Amniotic stem cell (primary cell): ENCODE measurements at places on chromosomes 5 and 9.

GRCh38 chr9:122468735-122469134, 9.0 kb downstream of the OR1J1 start:
- DNase-seq = peak; percentile 4

- DNase-seq = no peak
Measured at GRCh38 chr5:100641833-100642232, 106.7 kb downstream of the FAM174A start.

DNA sequence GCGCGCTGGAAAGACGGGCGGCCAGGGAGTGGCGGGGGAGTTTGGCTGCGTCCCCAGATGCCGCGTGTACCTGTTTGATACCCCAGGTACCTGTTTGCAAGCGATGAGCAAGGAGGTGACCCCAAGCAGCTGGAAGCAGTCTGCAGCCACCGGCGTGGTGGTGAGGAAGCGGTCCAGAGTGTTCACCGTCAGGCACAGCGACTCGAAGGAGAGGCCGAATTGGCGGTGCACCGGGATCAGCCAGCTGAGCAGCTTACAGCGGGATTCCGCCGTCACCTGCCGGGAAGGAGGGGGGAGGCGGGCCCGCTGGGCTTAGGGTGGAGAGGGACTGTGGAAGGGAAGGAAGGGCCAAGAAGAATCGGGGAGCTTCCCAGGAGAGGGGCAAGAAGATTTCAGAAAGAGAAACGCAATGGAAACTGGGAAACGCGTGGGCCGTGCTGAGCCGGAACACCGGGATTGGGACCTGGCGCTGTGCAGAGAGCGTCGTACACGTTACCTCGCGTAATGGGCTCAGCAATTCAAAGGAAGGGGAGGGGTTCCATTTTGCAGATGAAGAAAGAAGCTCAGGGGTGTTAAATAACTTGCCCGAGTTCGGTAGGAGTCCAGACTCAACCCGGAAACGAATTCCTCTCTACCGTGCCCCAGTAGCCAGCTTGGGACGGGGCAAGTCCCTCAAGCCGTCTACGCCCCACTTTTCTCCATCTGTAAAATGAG, 980 bp downstream of the CCNO start:
- DNase-seq = no peak

- DNase-seq = no peak
Measured at GRCh38 chr5:652023-652515, 39.9 kb downstream of the CEP72 start.

DNA sequence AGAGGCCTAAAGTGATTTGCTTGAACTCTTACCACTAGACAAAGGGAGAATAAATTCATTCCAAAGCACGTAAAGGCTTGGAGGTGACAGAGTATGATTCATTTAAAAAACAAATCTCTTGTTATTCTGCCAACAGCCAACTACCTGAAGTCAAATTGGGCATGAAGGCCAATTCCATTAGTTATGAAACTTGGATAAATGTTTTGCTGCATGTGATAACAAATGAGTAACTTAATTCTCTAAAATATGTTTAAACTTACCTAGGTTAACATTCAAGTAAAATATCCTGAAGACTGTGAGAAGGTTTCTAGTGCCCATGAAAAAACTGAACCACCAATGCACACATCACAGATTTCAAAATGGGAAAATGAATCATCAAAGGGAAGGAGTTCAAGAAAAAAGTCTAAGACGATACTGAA, 120.1 kb upstream of the TSLP start:
- DNase-seq = no peak

DNA sequence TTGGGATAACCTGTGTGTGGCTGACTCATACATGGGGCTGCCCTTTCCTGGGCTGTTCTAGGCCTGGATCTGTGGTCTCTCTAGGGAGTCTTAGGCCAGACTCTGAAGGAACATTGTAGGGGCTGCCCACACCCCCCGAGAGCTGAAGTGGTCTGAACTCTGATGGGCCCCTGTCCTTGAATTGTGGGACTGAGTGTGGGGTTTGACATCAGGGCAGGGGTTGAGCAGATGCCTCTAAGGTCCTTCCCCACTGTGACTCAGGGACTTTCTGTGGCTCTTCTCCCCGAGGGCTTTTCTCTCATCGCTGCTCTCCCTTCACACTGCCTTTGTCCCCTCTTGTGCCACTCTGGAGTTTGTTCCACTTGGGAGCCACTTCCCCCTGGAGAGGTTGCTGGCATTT, 215.0 kb downstream of the MELK start:
- DNase-seq = no peak

- DNase-seq = no peak
Measured at GRCh38 chr5:173907686-173908371, 19.7 kb downstream of the CPEB4 start.

- DNase-seq = no peak
Measured at GRCh38 chr5:181063514-181063913, 23.4 kb downstream of the BTNL9 start.

- no peak for DNase-seq
Measured at GRCh38 chr9:112784020-112784785, 33.6 kb downstream of the SNX30 start.

DNA sequence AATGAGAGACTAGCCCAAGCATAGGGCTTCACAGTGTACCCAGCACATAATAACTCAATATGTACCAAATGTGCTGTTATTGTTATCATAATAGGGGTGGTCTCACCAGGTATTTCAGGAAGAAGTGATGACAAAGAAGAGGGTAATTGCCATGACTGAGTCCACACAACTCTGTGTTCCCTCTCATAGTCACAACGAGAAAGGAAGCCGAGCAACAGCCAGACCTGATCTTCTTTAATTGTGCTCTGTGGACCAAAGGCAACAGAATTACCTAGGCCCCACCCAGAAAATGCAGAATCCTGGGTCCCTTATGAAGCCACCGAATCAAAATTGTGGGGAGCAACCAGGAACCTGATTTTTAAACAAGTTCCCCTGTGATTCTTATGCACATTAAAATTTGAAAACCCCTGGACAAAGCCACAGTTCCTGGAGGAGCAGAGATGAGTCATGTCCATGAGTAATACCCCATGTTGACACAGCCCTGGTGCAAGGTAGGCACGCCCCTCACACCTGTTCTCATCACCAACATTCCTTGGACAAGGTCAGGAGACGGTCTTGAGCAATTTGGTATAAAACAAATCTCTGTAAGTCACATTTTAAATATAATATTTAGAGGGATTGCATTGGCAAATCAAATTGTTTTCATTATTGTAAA, 5.2 kb downstream of the FGF1 start:
- no peak for DNase-seq

DNA sequence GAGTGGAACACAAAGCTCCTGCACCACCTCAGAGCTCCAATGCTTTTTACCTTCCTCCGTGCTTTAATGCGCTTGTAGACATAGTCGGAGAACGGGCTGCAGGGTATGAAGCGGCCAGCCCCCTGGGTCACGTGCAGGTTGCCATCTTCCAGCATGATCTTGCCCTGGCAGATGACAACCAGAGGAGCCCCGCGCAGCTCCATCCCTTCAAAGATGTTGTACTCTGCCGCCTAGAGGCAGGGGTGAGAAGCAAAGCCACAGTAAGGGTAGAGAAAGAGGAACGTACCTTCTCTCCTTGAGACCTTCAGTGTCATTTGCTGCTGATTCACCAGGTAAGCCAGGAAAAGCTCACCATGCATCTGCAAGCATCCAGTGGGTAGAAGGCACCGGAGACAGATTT, 112.3 kb downstream of the DPYSL3 start:
- DNase-seq = no peak

DNA sequence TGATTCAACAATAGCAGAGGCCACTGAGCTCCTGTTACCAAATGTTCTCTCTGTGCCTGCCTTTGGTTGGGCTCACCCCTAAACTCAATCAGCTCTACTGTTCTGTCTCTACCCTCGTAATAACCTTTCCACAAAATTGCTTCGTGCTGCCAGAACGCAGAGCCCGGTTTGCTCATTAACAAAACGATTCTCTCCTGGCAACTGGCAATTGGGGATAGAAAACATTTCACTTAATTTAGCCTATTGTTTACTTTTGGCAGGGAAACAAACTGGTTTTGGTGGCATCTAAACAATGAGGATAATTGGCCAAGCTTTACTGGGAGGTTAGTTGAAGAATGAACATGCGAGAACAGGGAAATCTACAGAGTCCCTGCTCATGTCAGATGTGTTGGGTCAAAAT, 56.6 kb downstream of the SLC28A3 start:
- no peak for DNase-seq

DNA sequence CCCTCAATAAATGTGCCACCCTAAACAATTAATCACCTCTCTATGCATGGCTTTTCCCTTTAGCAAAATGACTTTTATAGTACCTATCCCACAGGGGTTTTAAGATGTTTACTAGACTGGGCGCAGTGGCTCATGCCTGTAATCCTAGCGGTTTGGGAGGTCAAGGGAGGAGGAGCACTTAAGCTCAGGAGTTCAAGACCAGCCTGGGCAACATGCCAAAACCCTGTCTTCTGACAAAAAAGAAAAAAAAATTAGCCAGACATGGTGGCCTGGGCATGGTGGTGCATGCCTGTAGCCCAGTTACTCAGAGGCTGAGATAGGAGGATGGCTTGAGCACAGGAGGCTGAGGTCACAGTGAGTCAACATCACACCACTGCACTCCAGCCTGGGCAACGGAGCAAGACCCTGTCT, 13.5 kb downstream of the SH3TC2 start:
- DNase-seq = no peak

- no peak for DNase-seq
Measured at GRCh38 chr5:136446565-136446964, 81.2 kb upstream of the TRPC7 start.

DNA sequence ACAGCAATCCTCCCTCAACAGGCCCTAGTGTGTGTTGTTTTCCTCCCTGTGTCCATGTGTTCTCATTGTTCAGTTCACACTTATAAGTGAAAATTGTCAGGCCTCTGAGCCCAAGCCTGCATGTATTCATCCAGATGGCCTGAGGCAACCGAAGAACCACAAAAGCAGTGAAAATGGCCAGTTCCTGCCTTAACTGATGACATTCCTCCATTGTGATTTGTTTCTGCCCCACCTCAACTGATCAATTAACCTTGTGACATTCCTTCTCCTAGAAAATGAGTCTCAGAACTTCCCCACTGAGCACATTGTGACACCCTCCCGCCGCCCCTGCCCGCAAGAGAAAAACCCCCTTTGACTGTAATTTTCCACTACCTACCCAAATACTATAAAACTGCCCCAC, 17.4 kb upstream of the TRPC7 start:
- no peak for DNase-seq

- no peak for DNase-seq
Measured at GRCh38 chr9:12614488-12614887, 78.7 kb upstream of the TYRP1 start.

DNA sequence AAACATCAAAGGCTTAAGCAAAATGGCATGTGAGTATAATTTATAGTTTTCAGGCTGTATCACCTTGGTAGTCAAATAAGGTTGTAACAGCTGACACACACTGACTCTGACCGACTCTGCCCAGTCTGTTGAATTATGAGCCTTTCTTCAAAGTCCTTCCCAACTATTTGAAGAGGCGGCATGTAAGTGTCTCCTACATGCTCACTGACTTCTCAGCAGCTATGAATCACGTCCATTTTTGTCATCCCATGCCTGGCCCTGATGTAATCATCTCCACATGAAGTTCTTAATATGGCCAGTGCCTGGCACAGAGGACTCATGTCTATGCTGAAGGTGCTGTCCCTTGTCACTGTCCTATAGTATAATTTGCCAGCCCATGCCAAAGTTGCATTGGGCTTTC, 5.1 kb upstream of the PTBP3 start:
- peak; percentile 14 for DNase-seq

GRCh38 chr9:89863837-89864236, 259.0 kb downstream of the GADD45G start:
- no peak for DNase-seq

DNA sequence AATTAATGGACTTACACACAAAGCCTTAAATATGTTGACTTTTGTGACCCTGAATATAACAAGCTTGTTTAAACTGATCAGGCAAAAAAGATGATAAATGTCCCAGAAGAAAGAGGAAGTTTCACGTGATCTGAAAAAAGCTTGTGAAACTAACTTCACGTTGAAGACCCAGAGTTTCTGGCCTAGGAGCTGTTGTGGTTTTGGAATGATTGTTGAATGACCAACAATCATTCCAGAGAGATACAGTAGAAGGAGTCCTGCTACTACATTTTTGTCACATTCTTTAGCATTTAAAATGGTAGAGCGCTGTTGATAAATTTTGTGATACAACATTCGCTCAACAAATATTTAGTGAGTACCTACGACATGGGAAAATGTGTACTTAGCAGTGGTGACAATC, 143.1 kb upstream of the FBN2 start:
- DNase-seq = no peak

DNA sequence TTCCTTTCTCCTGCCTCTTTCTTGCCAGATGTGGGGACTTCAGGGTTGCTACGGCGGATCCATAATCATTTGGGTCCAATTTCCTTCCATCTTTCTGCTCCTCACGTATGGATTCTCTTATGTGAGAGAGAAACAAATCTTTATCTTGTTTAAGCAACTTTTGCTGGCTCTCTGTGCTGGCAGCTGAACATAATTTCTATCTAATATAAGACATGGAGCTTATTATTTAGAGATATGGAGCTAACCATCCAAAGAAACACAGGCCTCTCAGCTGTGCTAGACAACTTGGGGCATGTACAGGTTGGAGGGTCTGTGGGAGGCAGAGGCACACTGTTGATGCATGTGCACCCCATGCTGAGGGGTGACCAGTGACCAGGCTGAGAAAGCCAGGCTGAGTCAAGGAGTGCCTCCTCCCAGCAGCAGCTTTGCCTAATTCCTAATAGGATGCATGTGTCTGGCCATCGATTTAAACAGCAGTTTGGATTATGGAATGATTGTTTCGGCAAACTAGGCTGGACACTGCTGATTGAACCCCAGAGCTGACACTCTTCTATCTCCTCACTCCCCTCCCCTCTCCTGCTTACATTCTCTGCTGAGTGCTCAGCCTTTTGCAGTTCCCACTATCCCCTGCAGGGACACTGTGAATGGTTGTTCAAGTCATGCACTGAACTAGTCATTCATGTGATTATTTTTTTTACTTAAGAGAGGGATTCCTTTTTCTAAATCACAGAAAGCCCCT, 195.8 kb downstream of the ERCC6L2 start:
- DNase-seq = no peak

DNA sequence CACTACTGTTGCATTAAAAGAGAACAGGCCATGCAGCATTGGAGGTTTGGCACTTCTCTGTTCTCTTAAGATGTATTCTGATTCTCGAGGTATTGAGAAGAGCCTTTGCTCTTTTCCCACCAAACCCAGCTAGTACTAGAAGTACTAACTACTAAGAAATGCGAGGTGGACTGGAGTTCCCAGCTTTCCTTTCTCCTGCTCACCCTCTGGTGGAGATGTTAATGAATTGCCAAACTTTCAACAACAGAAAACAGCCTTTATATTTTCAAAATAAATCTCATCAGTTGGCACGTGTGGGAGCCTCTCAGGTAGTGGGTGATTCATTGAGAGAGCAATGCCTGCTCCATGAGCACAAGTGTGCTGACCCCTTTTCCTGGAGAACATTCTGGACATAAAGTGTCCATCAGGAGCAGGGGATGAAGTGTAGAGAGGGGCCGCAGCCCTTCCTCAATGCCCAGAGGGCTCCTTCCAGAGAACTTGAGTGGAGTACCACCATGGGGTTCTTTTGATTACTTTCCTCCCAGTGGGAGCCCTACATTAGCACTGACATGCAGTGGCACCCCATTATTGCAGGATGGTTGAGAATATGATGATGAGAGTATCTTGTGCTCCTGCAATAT, 45.7 kb downstream of the TMEM174 start:
- DNase-seq = peak; percentile 44
